ENCODE measurements at places on chromosomes 13 and 19.

GRCh38 chr13:72129117-72129516, 262.1 kb upstream of the DACH1 start:
- DNase-seq = no peak

DNA sequence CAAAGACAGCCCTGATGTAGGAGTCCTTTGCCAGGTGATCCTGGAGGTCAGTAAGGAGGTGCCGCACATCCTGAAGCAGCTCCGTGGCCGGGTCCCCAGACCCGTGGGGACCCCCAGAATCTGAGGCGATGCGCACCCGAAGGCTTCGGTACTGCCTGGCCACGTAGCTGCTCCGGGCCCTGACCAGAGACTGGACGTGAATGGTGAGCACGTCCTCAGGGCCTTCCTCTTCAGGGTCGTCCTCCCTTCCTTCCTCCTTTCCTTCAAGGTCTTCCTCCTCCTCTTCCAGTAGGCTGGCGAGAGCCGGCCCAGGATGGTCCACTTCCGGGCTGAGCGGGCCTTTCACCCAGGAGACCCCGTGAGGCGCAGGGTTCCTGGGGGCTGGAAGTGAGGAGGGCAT, 7.5 kb downstream of the RINL start:
- no peak for DNase-seq

- no peak for DNase-seq
Measured at GRCh38 chr13:26759249-26759906, 1.2 kb downstream of the GPR12 start.

DNA sequence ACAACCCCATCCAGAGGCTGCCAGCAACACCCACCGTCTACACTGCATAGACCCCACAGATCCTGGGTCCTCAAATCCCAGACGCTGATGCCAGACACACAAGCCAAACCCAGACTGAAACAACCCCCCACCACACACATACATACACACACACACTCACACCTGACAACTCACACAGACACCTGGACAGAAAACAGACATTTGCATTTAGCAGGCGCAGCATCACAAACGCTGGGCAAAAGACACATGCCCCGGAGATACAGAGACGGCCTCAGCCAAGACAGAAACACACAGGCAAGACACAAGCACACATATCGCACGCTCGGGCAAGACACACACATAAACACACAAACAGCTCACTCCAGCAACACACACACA, 1.3 kb downstream of the BBC3 start:
- DNase-seq = no peak

DNA sequence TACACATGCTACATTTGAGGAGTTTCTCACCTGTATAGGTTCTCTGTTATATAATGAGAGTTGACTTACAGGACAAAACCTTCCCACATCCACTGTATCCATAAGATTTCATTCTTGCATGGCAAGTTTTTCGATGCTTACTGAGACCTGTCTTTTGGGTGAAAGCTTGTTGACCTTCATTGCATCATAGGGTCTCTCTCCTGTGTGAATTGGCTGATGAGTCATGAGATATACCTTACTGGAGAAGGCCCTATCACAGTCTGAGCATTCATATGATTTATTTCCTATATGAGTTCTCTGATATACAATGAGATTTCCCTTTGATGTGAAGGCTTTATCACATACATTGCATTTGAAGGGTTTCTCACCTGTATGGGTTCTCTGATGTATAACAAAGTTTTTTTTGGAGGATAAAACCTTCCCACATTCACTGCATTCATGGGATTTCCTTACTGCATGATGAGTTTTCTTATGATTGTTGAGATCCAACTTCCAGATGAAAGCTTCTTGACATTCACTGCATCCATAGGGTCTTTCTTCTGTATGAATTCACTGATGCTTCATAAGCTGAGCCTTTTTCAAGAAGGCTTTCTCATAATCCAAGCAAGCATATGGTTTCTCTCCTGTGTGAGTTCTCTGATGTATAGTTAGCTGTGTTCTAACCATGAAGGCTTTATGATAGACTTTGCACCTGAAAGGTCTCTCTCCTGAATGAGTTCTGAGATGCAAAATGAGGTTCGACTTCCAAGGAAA, 25.7 kb downstream of the ZNF577 start:
- no peak for DNase-seq

DNA sequence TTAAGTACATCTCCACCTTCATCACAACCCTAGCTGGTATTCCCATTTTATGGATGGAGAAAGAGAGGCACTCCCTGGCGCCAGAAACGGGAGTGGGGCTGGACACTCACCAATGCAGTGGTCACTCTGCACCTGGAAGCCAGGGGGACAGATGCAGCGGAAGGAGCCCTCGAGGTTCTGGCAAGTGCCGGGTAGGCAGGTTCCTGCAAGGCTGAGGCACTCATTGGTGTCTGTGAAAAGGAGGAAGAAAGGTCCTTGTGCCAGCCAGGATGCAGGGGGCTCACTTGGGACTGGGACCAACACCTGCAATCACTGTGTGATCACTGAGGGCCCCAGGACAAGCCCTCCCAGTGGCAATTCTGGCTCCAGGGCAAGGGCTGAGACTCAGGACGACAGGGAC, 41.8 kb downstream of the CCL25 start:
- DNase-seq = no peak

GRCh38 chr19:38076337-38076736, 147.7 kb downstream of the DPF1 start:
- DNase-seq = no peak

GRCh38 chr13:20669162-20669561, 34.3 kb upstream of the IL17D start:
- DNase-seq = no peak

GRCh38 chr13:46100191-46100815, 4.5 kb downstream of the CPB2 start:
- no peak for DNase-seq

DNA sequence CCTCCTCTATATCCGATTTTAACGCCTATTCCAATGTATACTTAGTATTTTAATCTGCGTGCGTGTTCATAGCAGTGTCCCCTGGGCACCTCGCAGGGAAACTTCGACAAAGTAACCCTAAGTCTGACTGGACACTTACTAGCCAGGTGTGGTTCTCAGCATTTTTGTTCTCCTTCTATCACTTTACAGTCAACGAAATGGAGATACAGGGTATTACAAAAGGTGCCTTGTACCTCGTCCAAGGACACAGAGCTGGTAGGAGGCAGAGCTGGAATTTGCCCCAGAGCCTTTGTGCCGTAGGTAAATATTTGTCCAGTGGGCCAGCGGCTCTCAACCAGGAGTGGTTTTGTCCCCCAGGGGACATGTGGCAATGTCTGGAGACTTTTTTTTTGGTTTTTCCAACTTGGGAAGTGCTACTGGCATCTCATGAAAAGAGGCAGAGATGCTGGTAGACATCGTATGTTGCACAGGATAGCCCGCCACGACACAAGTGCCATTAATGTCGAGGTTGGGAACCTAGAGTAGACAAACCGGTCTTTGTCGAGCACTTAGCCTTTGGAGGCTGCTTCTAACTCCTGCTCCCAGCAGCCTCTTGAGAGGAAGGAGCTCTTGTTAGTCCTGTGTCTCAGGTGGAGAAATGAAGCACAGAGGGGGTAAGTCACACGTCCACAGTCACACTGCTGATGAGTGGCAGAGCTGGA, 1.1 kb downstream of the ZNF444 start:
- peak; percentile 76 for DNase-seq

DNA sequence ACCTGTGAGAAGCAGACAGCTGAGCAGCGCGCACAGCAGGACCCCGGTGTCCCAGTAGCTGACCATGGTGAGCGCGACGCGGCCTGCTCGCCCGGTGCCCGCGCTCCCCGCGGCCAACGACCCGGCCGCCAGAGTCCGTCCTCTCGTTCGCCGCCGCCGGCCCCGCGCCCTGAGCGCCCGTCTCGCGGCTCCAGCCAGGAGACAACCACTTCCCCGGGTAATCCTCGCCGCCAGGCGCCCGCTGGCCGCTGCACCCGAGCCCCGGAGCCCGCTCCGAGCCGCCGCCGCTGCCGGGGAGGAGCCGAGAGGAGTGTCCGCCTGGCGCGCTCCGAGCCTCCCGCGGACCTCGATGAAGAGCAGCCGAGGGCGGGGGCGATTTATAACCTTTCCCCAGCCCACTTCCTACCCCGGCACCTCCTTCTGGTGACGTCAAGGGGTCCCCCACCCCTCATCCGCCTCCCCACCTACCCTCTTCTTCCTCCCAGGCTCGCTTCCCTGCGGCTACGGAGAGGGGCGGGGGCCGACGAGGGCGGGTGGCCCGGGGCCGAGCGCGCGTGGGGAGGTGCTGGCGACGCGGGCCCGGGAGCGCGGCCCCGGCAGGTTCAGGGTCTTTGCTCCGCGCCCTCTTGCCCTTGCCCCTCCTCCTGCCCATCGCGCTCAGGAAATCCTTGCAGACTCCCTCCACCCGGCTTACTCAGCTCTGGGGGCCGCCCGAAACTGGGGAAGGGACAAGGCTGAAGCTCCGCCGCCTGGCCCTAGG, at the start of gene FLT1:
Gene FLT1 (minus strand): TSS at position 351 of the 760 bp plus-strand sequence. CDS start 285 bp downstream, at position 66.
- peak; percentile 14 for DNase-seq

DNA sequence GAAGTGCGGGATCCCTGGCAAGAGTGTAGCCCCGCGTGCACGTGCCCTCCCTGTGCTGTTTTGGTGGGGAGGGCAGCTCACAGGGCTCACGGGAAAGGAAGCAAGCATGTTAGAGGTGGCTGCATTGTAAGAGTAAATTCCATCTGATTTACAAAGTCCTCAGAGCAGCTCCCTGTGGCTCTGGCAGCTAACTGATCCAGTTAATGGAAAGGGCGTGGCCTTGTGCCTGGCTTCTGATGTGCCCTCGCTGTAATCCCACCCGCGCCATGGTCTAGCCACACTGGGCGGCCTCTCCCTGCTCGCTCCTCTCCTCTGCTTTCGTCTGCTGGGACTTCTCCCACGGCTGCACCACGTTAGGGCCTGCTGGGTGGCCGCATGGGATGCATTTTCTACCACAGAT, 258.5 kb downstream of the FGF9 start:
- DNase-seq = no peak

GRCh38 chr13:40781717-40782116, 7.7 kb upstream of the SLC25A15 start:
- no peak for DNase-seq

DNA sequence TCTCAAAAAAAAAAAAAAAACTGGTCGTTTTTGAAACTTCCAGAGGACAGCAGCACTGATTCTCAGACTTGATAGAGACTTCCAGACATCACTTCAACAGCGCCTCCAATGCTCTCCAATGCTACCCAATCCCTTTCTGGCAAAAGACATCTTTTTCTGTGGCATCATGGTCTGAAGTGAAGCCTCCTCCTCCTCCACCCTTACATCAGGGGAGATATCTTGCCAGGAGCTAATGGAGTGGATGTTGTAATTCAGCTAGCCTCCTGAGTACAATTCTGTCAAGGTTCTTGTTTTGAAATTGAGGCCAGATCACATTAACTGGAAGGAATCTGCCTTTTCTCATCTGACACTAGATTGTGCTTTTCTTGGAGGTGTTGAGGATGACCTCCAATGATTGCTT, 24.2 kb downstream of the FXYD5 start:
- no peak for DNase-seq

DNA sequence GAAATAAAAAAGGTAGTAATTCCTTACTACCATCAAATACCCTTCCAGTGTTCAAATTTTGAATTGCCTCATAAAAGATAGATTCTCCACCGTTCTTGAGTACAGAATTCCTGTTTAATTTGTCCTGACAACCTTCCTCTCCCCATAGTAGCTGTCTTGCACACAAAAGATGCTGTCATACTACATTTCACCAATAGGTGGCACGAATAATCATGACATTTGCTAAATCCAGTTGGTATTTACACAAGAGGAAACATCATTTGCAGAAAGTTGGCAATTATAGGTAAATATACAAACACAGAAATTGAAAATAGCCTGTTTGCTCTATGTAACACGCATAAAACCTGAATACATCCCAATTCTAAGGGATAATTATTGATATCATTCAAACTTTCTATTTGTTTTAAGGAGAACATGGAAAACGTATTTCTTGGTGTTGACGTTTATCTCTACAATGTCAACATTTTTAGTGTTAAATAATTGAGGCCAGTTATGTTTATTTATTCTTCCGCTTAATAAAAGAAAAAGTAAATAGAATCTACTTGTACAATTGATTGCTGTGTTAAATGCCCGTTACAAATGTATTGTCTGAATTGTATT, 58.3 kb upstream of the CLDN10 start:
- DNase-seq = no peak

GRCh38 chr13:66563076-66563475, 667.1 kb downstream of the PCDH9 start:
- DNase-seq = no peak

DNA sequence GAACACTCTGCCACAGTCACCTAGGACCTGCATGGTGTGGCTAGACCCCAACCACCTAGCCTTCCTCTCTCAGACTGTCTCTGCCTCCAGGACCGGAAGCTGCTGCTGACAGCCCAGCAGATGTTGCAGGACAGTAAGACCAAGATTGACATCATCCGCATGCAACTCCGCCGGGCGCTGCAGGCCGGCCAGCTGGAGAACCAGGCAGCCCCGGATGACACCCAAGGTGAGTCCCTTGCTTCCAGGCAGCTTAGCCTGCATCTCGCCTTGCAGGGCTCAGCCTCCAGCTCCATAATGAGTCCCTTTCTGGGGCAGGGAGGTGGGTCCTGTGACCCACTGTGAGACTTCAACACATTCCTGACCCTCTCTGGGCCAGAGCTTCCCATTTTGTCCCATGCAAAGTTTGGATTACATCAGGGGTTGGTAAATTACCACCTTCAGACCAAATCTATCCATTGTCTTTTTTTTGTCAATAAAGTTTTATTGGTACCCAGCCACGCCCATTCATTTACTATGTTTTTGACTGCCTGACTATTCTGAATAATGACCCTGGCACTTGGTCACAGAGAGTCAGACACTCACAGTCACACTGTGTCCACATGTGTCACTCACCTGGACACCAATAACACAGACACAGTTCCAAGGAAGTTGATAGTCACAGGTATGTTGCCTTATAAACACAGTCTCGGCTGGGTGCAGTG, 13.4 kb downstream of the PKN1 start:
- DNase-seq = no peak

- DNase-seq = no peak
Measured at GRCh38 chr19:46482631-46483030, 11.3 kb upstream of the PNMA8A start.

GRCh38 chr19:54573330-54573872, at the start of gene LILRA2:
LILRA2 (plus strand) TSS chr19:54573790; CDS start chr19:54573879, 89 bp downstream.
- DNase-seq = no peak

- DNase-seq = no peak
Measured at GRCh38 chr13:30799356-30799824, 64.0 kb downstream of the ALOX5AP start.

DNA sequence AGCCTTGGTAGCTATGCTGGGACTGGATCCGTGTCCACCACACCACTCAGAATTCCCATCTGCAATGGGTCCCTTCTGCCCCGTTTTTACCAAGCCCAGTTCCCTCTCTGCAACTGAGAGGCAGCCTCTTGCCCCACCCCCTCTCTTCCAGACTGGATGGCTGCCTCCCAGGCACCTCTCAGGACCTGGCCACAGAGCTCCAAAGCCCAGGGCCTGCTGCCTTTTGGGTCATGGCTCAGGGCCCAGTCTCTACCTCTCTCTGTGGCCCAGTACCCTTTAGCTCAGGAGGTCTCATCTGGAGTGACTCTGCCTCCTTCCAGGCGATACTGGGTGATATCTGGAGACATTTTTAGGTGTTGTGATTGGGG, 10.3 kb upstream of the ZBTB7A start:
- no peak for DNase-seq

GRCh38 chr13:112902101-112902651, 66.8 kb upstream of the MCF2L start:
- DNase-seq = peak; percentile 61
